ENCODE measurements at places on chromosomes 1 and 21.
A peak's percentile ranks its signal among the peaks of the same experiment; 100 is the strongest.

GRCh38 chr1:156525856-156526489, 25.4 kb upstream of the MEF2D start:
- no peak for DNase-seq

- DNase-seq = peak; percentile 24
Observed at GRCh38 chr21:37257967-37258877, 8.9 kb downstream of the VPS26C start.

DNA sequence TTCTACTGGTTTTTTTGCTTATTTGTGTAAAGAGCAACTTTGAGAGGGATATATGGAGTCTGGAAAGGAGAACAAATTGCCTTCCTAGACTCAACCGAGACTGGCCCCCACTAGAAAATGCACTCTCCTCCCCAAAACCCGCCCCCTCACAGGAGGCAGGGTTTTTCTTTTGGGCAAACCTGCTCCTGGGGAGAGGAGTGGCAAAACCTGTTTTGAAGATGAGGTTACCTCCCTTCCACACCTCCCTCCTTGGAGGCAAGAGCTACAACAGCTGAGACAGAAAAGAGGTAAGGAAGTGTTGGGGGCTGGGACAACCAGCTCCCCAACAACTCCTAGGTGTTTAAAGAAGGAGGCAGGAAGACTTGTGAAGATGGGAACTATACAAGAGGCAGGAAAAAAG, at the start of gene BNIPL:
Gene BNIPL, plus strand, starts transcription at position 231 of the 400 bp plus-strand sequence. Its CDS starts 140 bp downstream, at position 371.
- DNase-seq = no peak

DNA sequence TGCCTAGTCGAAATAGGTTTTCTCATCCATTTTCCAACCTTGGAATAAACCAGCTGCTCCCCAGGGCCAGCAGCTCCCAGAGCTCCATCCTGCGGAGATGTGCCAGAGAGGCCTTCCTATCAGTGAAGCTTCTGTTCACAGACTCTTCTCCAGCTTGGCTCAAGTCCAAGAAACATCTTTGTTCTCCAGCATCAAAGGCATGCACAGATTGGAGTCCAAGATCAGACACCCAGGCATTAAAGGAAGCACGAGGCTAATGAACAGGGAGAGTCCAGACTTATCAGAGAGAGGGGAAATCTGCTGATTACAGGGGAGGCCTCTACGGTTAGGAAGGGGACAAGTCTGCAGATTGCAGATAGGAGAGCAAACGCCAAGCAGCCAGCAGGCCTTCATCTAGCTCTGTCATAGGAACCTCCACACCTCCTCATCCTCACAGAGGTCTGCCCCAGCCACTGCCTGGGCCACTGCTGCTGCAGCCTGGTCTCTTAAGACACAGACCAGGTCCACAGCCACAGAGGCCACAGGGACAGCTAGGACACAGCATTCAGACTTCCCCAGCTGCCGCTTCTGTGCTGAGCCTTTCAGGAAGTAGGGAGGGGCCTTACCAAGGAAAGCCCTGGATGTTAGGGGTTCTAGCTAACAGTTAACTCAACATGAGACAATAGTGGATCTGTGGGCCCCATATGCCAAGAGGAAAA, 3.4 kb downstream of the PRR9 start:
- DNase-seq = no peak

DNA sequence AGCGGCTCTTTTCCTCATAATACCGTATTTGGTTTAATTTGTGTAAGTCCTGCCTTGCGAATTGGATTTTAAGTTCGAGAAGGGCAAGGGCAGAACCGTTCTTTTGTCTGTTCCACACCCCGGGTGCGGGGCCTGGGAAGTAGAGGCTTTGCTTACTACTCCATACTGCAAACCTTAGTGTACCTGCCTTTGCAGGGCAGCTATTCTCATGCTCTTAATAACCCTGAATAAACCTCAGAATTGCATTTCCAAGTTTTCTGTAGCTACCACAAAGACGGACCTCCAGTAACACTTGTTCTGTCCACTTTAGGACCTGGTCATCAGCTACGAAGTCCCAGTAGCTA, 657 bp upstream of the HNRNPU start:
- no peak for DNase-seq

DNA sequence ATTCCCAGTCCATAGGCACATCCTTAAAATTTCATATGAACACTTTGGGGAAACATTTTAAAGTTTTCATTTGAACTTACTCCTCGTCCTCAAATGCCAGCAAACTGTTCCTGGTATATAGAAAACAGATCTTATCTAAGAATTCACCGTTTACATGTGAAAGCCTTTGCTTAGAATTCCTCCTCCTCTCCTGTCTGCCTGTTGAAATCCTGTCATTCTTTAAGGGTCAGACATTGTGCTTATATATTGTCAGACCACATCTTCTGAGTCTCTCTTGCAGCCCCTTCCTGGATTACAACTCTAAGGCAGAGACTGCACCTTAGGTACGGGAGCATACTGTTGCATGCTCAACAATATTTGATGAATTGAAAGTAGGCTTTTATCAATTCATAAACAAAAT, 239.7 kb downstream of the SMYD3 start:
- DNase-seq = no peak

DNA sequence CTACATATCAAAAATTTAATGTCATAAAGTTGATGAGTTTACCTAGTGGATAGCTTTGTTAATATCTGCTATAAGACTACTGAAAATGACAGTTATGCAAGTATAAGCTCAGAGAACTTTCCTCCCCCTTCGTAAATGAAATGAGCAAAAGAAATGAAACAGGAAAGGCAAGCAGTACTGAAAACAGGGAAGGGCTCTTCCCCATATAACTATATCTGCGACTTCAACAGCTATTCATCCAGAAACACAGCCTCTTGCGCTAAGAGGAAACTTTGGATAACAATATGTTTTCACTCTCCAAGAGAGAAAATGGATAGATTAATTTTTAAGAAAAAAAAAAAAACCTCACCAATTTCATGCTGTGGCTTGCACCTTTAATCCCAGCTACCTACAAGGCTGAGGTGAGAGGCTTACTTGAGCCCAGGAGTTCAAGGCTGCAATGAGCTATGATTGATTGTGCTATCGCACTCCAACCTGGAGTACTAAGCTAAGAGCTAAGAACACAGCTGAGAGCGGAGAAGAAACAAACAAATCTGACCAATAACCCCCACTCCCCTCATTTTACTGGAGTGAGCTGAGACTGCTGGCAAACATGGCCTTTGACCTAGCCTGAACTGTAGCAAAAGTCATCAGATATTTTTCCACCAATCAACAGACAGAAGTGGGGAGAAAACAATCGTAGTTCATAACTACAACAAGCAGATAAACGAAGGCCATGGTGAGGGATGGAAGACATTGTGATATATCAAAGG, 29.0 kb downstream of the METTL18 start:
- no peak for DNase-seq

DNA sequence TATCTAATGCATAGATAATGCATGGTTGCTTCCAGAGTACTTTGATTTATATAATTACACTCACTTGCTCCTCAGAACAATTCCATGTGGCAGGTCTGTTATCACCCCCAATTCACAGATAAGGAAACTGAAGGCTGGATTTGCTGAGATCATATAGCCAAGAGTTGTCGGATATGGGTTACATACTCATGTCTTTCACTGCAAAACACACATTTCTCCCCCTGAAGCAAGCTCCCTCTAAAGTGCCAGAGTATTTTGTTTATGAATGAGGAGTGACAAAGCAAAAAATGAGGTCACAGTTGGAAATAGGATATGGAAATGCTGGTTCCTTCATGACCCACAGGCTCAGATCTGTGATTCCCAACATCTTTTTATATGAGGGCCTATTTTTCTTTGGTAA, 134.2 kb downstream of the ROR1 start:
- no peak for DNase-seq

DNA sequence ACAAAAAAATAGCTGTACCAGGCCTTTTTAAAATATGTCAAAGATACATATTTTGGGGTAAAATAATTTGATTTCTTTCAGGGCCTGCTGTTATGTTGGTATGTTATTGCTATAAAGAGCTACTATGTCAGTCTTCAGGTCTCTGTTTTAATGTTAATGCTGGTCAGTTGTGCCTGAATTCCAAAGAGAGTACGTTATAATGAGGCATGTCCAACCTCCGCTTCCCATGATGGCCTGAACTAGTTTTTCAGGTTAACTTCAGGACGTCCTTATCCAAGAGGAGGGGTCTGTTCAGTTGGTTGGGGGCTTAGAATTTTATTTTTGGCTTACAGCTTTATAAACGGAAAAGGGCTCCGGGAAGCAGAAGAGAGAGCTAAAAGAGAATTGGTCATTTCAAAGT, 34.9 kb upstream of the LYPD8 start:
- DNase-seq = no peak

DNA sequence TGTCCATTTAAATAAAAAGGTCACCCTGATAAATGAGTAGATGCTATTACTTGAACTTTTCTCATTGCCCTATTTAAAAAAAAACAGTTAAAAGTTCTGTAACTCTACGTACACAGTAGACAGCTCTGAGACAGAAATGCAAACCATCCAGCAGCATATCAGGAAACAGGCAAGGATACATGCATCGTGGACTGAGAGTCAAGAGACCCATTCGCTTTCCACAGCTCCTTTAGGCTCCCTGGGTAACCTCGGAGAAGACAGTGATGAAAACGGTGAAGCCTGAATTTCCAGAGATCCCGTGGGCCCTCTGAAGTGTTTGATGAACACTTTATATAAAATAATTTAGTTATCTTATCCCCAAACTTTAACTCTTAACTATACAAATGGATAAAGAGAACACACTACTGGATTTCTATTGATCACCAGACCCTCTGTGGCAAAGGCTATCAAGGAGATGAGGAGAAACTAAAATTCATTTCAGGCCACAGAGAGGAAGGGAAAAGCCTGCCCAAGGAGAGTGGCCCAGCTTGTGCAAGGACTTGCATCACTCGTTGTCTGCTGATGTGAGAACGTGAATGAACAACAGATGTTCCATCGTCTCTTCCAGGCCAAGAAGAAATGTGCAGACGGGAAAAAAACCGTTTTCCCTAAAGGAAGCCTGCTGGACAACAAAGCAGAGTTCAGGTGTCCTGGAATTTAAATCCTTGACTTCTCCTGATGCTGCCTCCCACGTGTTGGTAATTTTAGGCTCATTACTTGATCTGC, 131.0 kb downstream of the TGFBR3 start:
- peak; percentile 91 for DNase-seq

- DNase-seq = no peak
Observed at GRCh38 chr1:175225805-175226129, 33.2 kb upstream of the KIAA0040 start.

DNA sequence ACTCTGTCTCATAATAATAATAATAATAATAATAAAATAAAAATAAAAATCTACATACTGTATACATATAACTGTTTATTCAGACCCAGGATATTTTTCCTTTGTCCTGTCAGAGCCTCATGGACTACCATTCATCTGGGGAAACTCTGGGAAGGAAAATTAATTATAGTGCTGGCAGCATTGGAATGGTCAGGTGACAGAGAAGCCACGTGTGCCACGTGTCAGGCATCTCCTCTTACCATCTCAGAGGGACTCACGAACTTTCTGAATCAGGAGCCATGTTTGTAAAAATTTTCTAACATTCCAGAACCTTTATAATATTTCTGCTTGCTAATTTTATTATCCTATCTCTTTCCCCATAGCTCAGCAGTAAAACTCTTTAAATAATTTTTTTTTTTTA, 97.8 kb upstream of the HNRNPU start:
- no peak for DNase-seq

GRCh38 chr1:54318246-54318814, 87.9 kb downstream of the SSBP3 start:
- no peak for DNase-seq

DNA sequence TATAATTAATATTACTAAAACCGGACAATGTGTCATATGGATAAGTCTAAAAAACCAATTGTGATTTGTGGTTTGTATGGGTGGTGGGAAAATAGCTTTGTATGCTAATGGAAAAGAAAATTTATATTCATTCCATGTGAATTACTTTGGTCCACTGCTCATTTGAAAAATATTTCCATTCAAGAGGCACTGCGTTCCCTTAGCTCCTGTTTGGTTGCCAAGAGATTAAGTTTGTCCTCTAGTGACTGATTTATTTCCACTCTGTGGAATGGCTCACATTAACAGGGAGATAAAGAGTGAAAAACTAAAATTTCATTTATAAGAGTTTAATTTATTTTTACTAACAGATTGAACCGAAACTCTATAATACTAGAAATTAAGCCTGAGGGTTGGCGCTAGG, 744.1 kb upstream of the CHRM3 start:
- peak; percentile 27 for DNase-seq

GRCh38 chr21:37087188-37087587, 14.1 kb downstream of the TTC3 start:
- peak; percentile 67 for DNase-seq

GRCh38 chr1:38529391-38529790, 330.2 kb downstream of the RRAGC start:
- DNase-seq = no peak

- no peak for DNase-seq
Observed at GRCh38 chr21:16179773-16180172, 450.0 kb downstream of the USP25 start.

GRCh38 chr1:59261537-59261936, 35.4 kb upstream of the FGGY start:
- DNase-seq = peak; percentile 65

DNA sequence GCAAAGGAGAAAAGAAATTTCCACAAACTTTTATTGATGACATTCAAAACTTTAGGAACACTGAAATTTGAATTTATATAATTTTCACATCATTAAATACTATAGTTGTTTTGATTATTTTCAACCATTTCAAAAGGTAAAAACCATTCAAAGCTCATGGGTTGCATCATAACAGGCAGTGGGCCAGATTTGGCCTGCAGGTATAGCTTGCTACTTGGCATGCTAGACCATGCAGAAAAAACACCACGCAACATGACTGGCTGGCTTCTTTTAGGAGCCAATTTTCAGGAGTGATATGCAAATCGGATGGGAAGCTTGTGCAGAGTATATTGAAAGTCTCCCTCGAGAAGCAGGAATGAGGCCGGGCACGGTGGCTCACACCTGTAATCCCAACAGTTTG, 144.8 kb downstream of the GLUL start:
- DNase-seq = no peak

GRCh38 chr1:205783904-205784303, 8.6 kb upstream of the RAB29 start:
- DNase-seq = no peak

DNA sequence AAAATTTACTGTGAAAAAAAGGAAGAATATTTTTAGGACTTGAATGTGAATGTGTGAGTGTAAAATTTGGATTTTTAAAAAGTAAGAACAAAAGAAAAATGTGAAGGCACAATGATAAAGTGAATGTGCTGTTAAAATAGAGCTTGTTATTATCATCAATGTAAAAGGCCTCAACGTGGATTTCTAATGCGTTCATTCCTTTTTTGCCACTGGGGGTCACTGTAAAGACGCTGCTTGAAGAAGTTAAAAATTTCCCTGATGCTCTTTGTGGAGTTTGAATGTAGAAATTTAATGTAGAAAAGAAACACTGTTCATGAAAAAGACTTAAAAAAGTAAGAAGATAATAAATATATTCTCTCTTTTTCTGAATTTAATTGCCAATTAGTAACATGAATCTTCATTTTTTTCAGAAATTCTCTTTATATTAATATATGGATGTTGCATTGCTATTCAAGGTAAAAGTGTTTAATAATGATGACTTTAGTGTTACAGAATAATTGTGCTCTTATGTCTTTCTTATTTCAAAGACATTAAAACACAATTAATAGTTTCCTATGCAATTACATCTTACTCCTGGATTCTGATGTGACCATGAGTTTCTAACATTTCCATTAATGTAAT, 161.5 kb downstream of the DNM3 start:
- DNase-seq = peak; percentile 43
